Erythroblast (primary cell): ENCODE measurements at places on chromosomes 1 and 21.

DNA sequence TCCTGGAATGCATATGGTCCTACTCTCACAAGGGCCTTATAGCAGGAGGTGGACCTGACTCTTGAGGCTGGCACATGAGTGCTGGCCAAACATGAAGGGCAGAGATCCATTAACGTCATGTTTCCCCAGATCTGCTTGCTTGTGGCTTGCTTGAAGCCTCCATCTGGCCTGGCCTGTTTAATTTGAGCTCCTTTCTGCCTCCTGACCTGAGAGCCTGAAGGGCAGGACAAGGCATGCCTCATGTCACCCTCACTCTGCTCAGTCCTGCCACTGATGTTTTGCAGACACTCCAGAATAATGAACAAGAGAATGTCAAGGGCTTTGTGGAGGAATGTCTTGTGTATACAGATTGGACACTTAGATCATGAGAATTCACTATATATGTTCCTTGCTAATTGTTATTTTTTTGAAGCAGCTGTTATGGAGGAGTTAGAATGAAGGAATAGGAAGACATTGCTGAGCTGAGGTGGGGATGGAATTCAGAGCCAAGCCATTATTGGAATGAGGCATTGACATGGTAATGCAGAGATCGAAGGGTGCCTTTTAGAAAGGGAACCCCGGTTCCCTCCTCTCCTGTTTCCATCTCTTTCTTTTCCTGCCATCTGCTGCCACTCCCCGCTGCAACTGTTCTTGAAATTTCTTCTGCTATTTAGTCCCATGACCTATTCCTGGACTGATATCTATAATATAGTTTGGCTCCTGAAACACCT, 457.0 kb upstream of the PROX1 start:
- no peak for DNase-seq

DNA sequence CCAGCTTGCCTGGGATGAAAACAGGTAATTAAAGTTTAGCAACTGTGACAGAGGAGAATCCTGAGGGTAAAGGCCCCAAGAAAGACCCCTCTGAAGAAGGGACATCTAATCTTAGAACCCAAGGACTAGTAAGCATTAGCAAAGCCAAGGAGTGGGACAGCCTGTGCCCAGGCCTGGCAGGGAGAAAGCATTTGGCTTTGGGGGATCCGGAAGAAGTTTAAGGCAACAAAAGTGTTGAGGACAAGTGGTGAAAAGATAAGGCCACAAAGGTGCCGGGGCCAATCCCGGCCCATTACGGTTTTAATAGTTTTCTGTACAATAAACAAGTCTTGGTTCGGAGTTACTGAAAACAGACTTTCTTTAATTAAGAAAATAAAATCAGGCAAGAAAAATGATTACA, 275.5 kb downstream of the TM2D1 start:
- DNase-seq = no peak

DNA sequence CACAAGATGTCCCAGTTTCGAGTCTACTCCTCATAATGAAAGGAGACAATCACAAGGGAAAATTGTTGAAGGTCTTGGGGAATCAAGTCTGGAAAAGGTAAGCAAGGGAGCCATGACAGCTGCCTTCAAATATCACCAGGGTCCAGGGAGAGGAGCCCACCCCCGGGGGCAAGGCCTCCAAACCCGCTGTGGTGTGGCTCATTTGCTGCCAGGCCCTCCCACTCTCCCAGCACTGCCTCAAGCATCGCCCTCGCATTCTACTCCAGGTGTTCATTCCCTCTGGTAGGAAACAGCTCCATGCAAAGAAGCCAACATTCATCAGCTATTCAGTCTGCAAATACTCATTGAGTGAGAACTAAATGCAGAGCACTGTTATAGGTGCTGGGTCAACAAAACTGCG, 8.6 kb downstream of the S100A9 start:
- DNase-seq = no peak

DNA sequence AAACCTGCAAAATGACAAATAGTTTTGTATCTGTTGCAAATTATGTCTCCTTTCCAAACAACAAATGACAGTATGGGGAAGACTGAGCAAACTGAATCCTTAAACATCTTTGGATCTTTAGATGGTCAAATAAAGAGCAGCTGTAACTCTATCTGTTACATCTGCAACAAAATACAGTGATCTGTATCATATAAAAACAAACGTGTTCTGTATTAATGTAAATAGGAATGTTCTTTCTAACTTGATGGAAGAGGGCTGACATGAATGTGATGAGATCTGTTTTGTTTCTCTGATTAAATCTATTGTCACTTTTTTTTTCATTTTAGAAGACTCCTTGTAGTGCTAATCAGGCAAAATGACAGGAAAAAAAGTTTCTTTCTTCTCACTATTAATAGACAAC, 159.5 kb downstream of the GPATCH2 start:
- DNase-seq = no peak

DNA sequence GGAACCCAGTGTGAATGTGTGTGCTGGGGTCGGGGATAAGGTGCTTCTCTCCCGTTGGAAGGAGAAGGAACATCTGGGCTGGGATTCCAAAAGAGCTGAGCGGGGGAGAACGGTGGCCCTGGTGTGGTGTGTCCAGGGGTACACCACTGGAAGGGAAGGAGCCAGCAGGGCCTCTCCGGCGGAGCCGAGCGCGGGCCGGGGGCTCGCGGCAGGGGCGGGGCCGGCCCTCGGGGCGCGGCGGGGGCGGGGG, 231 bp upstream of the RPS6KA1 start:
- no peak for DNase-seq

GRCh38 chr1:246582301-246583055, 16.2 kb downstream of the CNST start:
- DNase-seq = no peak

GRCh38 chr1:42923367-42924081, 35.1 kb downstream of the SLC2A1 start:
- no peak for DNase-seq
